Stimulated activated naive CD8-positive, alpha-beta T cell treated with anti-CD3 and anti-CD28 coated beads, Interleukin-15, amount 100 ng/mL, for 72 hours (primary cell): ENCODE measurements at places on chromosomes 11 and 22.
A peak's percentile ranks its signal among the peaks of the same experiment; 100 is the strongest.

- no peak for DNase-seq
Measured at GRCh38 chr22:29216873-29217666, 11.4 kb downstream of the EMID1 start.

DNA sequence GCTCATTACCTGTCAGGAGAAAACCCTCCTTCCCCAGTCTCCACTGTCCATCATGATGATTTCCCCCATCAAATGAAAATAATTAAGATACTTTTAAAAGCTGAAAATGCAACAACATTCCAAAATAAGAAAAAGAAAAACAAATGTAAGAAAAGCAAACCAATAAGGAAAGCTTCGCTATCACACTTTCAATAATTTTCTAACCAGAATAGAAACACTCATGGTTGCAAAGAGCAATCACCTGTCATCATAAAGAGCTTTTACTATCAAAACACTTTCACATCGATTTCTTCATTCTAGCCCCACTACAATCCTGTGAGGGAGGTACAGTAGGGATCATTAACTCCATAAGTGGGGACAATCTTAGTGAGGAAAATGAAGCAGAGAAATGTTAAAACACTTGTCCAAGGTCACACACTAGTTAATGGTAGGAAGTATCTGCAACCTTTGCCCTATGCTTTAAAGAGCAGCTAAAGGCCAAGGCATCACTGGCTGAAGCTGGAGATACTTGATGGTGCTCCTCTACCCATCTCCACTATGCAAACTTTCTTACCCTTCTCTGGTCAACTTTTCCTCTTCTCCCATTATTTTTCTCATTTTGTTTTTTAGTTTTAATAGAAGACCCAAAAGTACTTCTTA lies 2.6 kb downstream of the RBM4B start:
- no peak for DNase-seq

GRCh38 chr22:36977401-36977861 lies 41.8 kb downstream of the TST start:
- peak; percentile 81 for DNase-seq

DNA sequence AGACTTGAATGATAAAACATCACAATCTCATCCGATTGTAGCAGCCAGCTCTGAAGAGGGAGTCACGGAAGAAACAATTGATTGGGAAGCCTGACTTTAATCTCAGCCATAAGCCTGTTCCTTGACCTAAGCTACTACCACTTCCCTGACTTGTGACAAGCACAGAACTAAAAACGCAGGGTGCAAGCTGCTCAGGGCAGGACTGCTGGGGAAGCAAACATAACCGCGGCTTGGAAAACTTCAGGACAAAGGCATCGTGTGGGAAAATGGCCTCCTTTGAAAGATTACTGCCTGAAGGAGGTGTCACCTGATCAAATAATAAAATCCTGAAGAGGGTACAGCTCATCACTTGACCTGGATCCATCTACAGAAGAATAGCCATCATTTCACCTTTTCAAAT lies 595.3 kb upstream of the CADM1 start:
- no peak for DNase-seq

DNA sequence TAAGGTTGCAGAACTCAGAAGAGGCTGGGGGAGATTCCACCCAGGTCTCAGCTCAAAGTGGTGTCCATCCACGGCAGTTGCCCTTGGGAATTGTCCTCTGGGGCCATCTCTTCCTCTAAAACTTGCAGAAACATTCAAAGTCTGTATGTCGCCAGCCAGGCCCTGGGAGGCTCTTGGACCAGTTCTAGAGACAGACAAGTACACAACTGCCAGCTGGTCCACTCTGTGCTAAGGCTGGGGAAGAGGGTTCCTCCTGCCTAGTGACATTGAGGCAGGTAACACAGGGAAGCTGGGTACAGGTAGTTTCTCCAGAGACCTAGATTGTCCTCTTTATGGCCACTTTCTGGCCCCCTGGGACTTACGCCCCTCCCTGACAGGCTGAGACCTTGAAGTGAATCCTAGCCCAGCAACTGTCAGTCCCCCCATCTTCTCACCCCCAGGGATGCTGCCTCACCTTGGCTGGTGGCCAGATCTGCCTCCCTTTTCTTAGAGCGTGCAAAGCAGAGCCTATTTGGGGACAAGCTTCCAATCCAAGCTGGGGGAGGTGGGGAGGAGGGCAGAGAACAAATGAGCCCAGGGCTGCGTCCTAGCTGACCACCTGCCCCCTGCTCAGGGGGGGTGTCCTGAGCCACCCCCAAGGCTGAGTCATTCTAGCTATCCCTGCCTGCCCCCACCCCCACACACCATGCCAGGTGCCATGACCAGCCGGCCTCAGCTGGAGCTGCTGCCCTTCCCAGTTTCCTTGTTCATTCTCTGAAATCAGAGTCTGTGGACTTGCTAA lies 8.4 kb downstream of the FAM83F start:
- no peak for DNase-seq

GRCh38 chr11:94725097-94725496 lies 43.1 kb upstream of the AMOTL1 start:
- no peak for DNase-seq

GRCh38 chr11:44313761-44314489 lies 4.0 kb upstream of the ALX4 start:
- DNase-seq, result no peak

DNA sequence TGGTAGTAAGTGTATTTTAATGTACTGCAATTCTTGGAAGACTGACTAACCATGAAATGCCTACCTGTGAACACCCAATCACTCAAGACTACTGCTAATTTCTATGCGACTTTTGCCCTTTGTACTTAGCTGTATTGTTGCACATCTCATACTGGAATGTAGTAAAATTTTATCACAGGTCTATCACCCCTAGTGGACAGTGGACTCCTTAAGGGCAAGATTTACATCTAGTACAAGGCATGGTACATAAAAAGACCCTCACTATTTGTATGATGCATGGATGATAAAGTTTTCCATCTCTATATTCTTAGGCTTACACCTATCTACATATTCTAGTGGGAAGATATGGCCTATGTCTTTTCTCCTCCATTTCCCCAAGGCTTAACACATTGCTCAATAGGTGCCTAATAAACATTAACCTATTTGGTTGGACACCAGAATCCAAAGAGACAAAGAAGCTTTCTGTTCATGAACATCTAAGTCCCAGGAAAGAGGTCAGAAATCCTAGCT lies 26.1 kb downstream of the SERGEF start:
- no peak for DNase-seq

DNA sequence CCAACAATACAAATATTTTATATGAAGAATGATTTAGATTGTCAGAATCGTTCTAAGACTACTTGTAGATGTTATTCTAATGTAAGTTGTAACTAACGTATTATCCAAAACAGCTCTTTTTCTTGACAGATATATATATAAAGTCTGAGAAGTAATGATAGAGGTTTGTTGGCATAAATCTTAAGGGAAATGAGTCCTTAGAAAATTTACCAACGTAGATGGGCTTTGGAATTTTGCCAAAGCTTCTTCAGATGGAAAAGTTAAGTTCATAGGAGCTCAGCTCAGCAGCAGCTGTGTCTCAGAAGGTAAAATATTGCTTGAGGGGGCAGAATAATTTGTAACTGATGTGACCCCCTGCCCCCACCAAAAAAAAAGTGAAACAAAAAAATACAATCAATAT lies 66.7 kb downstream of the BID start:
- no peak for DNase-seq

DNA sequence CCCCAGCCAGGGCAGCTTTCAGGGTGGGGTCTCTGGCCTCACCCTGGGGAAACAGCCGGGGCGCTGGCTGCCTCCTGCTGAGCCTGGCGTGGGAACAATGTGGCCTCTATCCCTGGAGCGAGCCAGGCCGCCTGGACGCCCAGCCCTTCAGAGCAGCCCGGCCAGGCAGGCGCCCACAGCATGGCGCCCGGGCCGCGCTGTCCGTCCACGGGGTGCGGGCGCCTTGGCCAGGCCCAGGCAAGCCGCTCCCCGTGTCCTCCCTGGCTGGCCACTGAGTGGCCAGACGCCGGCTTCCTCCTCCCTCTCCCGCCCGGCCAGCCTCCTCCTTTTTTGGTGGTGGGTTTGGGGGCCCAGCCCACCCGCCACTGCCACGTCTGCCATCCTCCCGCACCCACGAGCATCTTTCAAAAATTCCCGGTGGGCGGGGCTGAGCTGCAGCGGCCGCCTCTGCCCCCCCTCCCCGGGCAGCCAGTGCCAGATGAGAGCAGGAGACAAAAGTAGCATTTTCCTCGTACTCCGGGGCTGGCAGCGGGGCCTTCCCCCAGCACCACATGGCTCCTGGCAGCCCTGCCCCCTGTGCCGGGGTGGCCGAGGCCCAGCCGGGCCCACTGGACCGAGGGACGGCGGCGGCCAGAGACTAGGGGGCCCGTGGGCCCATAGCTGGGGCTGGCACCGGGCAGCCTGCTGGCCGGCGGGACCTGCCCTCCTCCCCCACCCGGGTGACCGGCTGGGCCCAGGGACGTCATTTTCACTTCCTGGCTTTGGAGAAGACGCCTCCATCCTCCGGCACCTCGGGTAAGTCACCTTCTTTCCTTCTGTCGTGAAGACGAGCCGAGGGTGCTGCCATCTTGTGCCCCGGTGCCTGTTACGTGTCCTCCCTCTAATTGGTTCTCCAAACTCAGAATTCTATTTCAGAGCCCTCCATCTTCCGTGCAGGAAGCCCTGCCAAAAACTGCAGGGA lies 70.2 kb upstream of the PPARA start:
- no peak for DNase-seq

- DNase-seq, result no peak
Measured at GRCh38 chr11:12140186-12140793, 29.9 kb downstream of the MICAL2 start.

GRCh38 chr11:241634-242033 lies 4.9 kb downstream of the PSMD13 start:
- DNase-seq, result no peak

DNA sequence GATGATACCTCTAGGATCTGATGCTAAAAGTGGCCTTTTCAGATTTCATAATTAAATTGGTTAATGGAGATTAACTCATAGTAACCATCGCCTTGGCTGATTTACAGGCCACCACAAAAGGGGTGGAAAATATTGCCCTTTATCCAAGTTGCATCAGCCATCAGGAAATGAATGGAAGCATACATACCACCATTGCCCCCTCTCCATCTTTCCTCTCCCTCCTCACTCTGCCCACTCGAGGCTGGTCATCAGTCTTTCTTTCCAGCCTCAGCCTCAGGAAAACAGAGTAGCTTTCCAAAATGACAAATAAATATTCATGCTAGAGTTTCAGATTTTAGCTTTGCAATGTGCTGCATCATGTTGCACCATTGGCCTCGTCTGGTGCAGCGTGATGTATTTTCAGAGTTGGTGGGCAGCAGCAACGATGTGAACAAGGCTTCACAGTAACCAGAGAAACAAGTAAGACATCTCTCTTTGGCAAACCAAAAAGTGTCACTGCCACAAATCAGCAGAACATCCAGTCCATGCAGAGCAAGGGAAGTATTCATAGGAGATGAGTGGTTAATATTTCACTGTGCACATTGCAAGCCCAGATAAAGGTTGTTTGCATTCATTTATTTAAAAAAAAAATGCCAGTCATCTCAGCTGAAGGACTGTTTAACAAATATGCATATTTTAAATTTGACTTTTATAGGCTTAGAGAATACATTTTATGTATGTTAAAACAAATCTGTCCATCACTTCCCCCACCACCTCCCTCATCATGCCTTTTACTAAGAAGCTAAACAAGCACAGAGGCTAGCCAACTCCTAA lies 136.7 kb upstream of the FAT3 start:
- DNase-seq, result no peak

DNA sequence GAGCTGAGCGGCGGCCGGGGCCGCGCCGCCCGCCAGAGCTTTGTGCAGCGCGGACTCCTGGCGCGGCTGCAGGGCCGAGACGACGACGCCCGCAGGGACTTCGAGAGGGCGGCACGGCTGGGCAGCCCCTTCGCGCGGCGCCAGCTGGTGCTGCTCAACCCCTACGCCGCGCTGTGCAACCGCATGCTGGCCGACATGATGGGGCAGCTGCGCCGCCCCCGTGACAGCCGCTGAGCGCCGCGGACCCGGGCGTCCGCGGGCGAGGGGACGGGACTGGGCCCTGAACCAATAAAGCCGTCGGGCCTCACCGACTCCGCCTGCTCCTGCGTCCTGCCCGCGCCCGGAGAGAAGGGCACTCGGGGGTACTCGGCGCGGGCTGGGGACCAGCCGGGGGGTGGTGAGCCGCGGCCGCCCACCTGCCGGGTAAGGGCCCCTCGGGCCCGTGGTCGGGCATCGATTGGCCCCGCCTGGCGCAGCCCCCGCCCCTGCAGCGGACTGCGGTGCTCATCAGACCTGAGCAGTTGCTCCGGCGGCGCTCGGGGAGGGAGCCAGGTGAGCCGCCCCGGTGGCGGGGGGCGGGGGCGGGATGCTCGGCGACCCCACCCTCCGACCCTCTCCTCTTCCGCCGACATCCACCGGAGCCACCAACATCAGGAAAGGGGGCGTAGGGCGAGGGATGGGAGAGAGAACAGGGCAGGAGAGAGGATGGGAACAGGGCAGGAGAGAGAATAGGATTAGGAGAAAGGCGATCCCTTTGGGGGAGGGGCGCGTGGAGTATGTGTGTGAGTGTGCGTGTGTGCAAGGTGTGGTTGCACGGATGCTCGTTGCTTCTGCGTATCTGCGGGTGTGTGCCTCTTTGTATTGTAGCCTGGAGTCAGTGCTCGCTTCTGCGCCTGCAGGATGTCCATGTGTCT lies at the start of gene TMEM25:
TMEM25 (plus strand) TSS at position 510 of the 914 bp plus-strand sequence. CDS start 610 bp downstream, outside the sequence.
- DNase-seq, result peak; percentile 81

DNA sequence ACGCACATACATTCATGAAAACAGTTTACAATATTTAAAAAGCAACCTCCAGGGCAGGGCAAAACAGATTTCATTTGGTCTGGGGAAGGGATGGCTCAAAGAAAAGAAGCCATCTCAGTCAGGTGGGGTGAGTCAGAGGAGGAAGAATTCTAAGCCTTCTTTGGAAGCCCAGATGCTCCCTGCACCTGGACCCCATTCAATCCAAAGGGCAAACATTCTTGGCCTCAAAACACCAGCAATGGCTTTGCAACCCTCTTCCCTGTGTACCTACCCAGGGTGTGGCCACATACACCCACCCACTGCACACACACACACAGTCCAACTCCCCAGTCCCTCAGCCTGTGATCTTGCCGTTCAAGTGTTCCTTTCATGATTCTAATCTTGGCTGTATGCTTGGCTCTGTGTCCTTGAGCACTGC lies 2.0 kb downstream of the KCNE3 start:
- no peak for DNase-seq

GRCh38 chr11:116771935-116772334 lies 852 bp downstream of the BUD13 start:
- DNase-seq, result no peak
